ENCODE measurements at places on chromosomes 3 and 15.

- DNase-seq, result no peak
These were observed 202.8 kb downstream of the CADM2 start for GRCh38 chr3:85161544-85161943.

DNA sequence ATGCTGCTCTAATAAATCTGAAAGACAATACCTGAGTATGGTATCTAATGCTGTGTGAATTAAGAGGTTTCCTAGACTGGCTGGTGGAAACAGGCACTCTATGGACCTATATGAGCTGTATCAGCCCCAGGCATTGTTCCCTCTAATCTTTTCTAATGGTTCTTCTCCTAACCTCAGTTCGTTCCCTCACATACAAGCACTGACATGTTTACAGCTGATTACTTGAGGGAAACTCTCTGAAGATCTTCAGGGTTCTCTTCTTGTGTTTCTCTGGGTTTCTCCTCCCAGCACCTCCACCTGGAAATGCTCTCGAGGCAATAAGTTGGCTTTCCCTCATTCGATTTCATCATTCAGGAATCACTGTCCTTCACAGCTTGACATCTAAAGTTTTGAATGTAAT, 52.9 kb downstream of the KLF15 start:
- DNase-seq, result no peak

- DNase-seq, result no peak
These were observed 123.2 kb downstream of the DNAJB8 start for GRCh38 chr3:128343287-128344051.

- no peak for DNase-seq
These were observed 11.9 kb downstream of the TAGLN3 start for GRCh38 chr3:112010636-112011035.

DNA sequence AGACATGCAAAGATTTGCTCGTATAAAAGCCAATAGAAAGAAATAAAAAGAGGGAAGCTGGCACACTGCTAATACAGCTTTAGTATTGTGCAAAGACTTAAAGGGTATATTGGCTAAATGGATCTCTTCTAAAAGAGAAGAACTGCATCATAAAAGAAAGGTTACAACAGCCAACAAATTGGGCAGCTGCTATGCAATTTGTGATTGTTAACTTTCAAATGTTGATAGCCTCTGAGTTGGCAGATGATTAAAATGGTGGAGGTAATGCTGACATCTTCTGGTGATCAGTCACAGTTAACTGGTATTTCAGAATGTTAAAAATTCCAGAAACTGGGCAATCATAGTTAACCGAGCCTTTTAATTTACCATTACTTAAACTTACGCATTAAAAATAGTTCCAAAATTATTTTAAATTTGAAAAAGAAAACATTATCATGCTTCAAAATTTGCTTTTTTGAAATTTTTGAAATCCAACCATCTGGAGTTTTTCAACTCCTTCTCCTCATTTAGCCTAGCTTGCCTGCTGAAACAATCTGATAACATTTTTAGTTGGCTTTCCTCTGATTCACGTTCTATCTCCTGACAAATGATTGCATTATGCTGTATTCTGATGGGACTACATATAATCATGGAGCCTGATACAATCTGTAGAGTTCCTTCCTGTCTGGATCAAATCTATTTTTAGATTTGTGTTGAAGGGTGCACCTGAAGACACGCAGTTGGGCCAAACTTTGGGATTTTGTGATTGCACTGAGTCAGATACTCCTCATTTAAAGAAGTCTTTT, 144.0 kb upstream of the PDZRN3 start:
- DNase-seq, result no peak

GRCh38 chr15:101313041-101313761, 18.2 kb upstream of the SNRPA1 start:
- DNase-seq, result no peak

- DNase-seq, result peak; percentile 99
These were observed 154.3 kb downstream of the GOLIM4 start for GRCh38 chr3:167941234-167941995.

DNA sequence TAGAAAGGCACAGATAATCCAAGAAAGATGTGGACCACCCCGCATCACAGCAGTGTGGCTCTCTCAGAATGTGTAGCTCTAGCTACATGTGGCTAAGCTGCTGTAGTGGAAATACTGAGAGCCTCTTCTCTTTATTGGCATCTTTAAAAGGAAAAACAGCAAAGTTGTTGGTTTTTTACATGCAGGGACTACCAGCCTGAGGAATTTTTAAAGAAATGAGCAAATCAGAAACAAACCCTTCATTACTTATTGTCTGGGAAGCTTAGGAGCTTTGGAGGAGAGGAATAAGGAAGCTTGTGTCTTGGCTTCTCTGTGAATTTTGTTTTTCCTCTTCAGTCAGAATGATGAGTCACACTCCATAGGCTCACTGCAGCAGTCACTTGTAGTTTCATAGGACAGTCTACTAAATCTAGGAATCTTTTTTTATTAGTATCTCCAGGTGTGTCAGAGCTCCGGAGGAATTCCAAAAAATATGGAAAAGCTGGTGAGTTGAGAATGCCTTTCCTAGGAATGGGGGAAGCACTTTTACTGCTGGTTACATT, 27.5 kb downstream of the POLG start:
- no peak for DNase-seq

- no peak for DNase-seq
These were observed 14.2 kb upstream of the CAND2 start for GRCh38 chr3:12782172-12782815.

DNA sequence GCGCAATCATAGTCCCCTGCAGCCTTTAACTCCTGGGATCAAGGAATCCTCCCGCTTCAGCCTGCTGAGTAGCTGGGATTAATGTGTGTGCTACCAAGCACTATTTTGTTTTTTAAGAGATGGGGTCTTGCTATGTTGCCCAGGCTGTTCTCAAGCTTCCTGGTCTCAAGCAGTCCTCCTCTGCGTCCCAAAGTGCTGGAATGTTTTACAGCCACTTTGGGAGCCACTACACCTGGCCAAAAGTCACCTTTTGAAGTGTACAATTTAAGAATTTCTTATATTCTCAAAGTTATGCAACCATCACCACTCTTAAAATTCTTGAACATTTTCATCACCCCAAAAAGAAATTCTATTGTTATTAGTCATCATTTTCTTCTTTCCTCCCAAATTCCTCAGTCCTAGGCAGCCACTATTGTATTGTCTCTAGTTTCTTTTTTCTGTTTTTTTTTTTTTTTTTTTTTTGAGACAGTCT, 17.8 kb downstream of the CDV3 start:
- DNase-seq, result no peak

- no peak for DNase-seq
These were observed 17.4 kb upstream of the SYNM start for GRCh38 chr15:99087405-99087943.

- DNase-seq, result no peak
These were observed 30.1 kb upstream of the MNS1 start for GRCh38 chr15:56495053-56495452.

DNA sequence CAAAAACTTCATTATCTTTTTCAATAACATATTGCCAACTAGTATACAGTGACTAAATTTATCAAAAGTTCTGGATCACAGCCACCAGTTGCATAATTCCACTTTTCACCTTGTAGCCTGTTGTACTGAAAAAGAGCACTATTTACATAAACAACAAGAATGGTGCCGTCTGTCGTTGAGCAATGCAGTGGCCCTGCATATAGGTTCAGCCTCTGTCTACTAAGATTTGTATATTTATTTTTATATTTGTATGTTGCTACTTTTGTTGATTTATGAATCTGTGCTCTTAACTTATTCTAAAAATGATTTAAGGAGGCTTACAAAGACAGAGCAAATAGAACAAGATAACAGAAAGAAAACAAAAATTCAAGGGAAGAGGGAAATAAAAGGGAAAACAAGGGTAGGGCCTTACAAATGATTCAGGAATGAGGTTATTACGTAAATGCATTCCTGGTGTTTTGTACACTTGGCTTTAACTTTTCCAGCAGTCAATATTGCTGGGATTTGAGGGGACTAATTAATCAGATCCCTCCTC, 257.6 kb upstream of the STT3B start:
- DNase-seq, result no peak

DNA sequence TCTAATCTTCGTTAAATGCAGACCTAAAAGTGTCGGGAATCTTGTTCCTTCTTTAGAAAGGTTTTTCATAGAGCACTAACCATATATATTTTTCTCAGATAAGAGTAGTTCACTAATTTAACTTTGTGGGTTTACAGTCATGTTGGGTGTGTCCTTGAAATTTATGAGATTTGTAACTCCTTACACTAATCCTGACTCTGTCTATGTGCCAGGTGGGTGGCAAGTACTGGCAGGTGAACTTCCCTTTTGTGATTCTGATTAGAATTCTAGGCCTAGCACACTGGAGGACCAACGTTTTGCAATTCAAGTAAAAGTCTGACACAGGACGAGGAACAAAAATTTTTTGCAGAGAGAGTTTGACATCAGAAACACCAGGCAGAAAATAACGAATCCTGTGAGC, 220.1 kb downstream of the P3H2 start:
- no peak for DNase-seq

- no peak for DNase-seq
These were observed 372.2 kb upstream of the WNT5A start for GRCh38 chr3:55859305-55859704.

- no peak for DNase-seq
These were observed 37.7 kb downstream of the LDHAL6B start for GRCh38 chr15:59244337-59244736.

GRCh38 chr3:144622845-144623244, 651.2 kb downstream of the DIPK2A start:
- no peak for DNase-seq

DNA sequence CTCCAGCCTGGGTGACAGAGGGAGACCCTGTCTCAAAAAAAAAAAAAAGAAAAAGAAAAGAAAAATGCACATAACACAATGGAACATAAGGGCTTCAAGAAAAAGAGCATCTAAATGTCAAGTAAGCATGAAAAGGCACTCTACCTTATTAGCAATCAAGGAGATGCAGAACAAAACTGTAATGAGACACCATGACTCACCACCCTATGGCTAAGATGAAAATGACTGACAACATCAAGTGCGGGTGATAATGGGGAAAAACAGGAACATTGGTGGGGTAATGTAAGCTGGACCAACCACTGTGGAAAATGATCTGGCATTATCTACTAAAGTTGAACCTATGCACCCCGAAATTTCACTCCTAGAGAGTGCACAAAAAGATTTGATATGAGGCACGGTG, 19.6 kb upstream of the NSMCE3 start:
- DNase-seq, result no peak

DNA sequence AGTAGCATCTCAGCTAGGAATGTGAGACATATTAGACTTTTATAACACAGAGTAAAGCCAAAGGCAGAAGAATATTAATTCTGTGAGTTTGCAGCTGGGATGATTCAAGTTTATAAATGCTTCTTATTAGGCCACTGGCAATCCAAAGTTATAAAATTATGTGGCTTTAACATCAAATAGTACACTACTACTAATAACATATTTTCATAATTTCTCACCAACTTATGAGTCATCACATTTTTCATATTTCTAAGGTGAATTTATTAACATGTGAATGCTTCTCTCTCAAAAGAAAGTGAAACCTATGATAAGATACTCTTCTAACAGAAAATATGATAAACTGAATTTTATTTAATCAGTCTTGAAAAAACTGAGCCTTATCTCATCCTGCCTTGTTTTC, 1348.2 kb upstream of the ALCAM start:
- no peak for DNase-seq

- DNase-seq, result no peak
These were observed 80.6 kb downstream of the RAD18 start for GRCh38 chr3:8882642-8883041.

- DNase-seq, result no peak
These were observed 7.3 kb downstream of the SHOX2 start for GRCh38 chr3:158098834-158099424.
